ENCODE measurements at places on chromosomes 7 and 10.

GRCh38 chr7:118224521-118224920 lies at the start of gene ANKRD7:
ANKRD7 (plus strand) TSS chr7:118224704; CDS start chr7:118224831, 127 bp downstream.
- no peak for DNase-seq

- peak; percentile 43 for DNase-seq
Measured at GRCh38 chr7:128347647-128348097, 4.0 kb upstream of the RBM28 start.

DNA sequence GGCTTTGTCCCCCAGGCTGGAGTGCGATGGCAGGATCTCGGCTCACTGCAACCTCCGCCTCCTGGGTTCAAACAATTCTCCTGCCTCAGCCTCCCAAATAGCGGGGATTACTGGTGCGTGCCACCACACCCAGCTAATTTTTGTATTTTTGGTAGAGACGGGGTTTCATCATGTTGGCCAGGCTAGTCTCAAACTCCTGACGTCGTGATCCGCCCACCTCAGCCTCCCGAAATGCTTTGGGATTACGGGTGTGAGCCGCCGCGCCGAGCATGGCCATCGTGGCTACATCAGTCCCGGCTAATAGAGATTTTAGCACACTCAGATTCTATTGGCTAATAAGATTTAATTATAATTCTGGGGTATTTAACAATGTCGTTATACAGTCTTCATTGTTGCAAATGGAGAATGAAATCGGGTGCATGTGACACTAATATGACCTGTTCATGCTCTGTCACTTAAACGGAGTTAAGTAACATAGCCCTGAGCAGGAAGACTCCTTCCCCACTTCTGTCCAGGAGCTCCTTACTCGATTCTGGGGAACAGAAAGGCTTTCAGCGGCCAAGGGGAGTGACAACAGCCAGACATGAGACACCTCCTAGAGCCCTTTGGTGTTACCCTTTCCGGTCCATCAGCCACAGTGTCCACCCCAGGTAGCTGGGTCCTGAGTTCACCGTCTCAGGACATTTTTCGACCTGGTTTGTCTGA lies 40.9 kb upstream of the FAM20C start:
- DNase-seq = no peak

GRCh38 chr7:16563281-16564022 lies 36.8 kb downstream of the LRRC72 start:
- DNase-seq = no peak

- no peak for DNase-seq
Measured at GRCh38 chr7:151756866-151757265, 120.0 kb downstream of the PRKAG2 start.
